ENCODE measurements at places on chromosomes 11 and 22.
A peak's percentile ranks its signal among the peaks of the same experiment; 100 is the strongest.

DNA sequence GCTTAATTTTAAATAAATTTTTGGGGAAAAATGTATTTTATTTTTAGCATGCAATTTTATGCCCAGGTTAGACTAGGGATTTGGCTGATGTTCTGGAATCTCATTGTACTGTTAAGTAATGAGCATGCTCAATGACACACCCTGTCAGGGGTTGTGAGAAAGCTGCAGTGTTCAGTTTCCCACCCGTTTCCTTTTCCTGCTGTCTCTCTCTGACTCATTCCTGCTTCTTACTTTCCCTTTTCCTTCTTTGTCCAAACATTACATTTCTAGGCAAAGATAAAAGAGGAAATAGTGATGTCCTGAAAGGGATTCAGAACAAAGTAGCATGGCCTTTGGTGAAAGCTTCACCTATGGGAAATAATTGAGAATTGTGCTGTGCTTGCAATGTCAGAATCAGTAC, 22.7 kb downstream of the OOSP3 start:
- no peak for DNase-seq

DNA sequence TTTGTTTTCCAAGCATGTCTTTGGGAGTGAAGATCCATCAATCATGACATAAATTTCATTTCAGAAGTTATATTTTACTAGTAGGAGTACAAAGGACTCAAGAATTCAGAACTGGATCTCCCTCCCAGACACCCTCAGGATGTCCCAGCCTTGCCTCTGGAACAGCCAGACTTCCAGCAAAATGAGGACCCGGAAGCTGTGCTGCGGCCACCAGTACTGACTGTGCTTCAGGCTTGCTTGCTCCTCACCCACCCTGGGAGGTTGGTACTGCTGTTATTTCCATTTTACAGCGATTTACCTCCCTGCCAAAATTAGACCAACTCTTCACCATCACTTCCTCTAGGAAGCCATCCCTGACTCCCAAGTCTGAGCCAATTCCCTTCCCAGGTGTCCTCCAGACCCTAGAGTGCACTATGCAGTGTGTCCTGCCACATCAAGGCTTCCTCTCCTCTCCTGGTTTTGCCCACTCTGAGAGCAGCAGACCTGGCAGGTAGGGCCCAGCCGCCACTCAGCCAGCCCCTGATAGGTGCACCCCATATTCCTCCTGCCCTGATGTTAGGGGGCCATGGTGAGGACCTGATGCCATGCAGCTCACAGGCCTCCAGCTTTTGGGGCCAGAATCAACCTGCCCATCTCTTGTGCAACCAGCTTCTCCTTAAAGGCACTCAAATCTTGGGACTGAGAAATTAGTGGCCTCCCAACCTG, 47.3 kb upstream of the WNT7B start:
- DNase-seq, result no peak

DNA sequence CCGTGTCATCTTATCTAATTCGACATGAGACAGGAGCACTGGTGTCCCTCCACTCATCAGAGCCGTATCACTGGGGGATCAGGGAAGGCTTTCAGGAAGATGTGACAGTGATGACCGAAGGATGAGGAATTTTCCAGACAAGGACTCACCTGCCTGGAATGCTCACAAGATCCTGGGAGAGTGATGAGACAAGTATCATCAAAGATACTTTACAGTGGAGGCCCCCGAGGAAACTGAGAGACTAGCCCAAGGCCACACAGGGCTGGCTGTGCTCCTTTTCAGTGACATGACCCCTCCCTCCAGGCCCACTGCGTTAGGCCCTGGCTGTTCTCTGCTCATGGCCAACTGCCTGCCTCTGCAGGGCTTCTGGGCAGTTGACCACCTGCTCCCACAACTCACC, 13.0 kb downstream of the CLPB start:
- no peak for DNase-seq

GRCh38 chr11:32437495-32438345, 2.4 kb upstream of the WT1 start:
- no peak for DNase-seq

DNA sequence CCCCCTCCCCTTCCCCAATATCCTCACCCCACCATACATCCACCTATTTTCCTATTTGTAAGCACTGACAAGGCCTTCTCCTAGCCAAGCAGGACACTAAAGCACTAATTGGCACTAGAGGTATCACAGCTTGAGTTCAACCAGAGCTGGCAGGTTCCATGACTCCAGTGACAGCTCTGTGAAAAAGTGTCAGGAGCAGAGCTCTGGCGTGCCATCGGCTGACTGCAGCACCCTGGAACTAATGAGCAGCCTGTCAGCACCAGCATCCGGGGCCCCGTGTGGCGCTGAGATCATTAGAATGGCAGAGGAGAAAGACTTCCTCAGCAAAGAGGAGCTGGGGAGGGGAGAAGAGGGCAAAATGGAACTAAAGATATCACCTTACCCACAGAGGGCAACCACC, 847.4 kb downstream of the NTM start:
- DNase-seq, result no peak

DNA sequence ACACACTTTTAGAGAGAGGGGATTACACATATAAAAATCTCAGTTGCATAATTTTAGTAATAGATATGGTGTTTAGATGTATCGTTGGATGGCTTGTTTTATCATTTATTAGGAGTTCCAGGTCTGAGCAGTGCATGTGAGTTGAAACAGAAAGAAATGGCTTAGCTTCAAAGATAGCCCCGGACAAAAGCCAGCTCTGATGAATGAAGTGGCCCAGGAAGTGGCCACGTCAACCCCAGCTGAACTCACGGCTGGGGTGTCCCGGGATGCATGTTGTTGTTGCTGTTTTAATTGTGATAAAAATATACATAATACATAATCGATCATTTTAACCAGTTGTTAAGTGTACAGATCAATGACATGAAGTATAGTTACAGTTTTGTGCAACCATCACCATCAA, 1513.6 kb downstream of the BRD1 start:
- no peak for DNase-seq

GRCh38 chr11:69686452-69686851, 11.3 kb upstream of the LTO1 start:
- DNase-seq, result no peak

GRCh38 chr11:70338594-70338993, 59.7 kb upstream of the CTTN start:
- DNase-seq, result peak; percentile 63

DNA sequence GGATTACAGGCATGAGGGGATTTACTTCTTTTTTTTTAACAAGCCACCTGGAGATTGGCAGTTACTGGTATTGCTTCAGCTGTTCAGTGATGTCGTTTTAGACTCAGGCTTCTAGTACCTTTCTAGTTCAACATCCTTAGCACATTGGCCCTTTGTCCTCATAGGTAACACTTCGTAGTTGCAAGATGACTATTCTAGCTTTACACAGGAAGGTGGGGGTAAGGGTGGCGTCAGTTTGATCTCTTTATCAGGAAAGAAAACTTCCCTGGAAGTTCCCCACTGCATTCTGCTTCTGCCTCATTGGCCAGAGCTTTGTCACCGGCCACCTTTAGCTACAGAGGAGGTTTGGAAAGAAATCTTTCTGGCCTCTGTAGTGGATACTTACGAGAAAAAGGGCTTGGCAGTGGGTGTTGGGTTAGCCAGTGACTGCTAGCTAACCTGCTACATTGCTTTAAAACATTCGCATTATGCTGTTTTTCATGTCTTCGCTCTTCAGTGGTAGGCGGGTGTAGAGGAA, 40.7 kb downstream of the SFI1 start:
- DNase-seq, result no peak

GRCh38 chr22:32478994-32479393, 4.4 kb downstream of the FBXO7 start:
- DNase-seq, result no peak

DNA sequence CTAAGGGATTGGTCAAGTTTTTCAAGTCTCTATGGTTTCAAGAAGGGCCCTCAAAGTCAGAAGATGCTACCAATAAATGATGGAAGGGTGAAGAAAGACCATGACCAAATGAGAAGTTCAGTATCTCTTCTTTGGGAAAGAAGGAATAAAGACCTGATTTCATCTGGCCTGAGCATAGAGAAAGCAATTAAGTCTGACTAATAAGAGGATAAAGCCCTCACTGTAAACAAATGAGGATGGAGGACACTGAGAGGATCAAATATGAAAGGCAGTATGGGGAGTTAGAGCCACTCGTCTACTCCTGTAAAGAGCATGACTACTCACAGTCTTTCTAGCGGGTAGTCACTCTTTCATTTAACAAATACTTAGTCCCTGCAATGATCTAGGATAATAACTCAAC, 44.6 kb downstream of the FAM168A start:
- no peak for DNase-seq

- DNase-seq, result no peak
Measured at GRCh38 chr11:15655552-15655951, 540.8 kb downstream of the INSC start.

DNA sequence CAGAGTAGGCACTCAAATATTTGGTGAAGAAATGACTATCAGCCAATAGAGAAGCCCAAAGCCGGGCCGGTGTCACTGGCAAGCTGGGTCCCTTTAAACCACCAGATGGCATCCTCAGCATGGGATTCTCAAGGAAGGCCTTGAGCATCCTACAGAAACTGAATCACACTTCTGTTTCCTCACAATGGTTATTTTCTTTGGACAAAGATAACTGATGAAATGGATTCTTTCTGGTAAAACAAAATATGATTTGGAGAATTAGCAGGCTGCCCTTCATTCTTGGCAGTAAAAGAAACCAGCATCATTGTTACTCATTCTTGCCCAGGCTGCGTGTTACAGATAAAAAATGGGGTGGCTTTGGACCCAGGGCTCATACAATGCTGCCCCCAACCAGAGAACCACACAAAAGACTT, 30.3 kb upstream of the ASPHD2 start:
- peak; percentile 22 for DNase-seq

DNA sequence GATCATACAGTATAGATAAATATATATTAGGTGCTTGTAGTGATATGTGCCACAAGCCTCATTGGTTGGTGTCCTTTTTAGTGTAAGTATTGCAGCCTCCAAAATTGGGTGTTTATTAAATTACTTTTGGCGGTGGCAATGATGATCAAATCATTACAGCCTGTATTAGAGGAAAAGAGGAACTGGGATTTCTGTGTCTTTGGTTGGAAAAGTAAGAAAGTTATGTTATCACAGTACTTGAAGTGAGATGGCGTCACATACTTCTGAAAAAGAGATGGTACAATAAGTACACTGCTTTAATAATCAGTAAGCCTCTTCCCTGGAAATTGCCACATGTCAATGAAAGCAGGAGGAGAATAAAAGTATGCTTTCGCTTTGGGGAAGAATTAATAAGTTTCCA, 523 bp upstream of the MPZL3 start:
- DNase-seq, result no peak

DNA sequence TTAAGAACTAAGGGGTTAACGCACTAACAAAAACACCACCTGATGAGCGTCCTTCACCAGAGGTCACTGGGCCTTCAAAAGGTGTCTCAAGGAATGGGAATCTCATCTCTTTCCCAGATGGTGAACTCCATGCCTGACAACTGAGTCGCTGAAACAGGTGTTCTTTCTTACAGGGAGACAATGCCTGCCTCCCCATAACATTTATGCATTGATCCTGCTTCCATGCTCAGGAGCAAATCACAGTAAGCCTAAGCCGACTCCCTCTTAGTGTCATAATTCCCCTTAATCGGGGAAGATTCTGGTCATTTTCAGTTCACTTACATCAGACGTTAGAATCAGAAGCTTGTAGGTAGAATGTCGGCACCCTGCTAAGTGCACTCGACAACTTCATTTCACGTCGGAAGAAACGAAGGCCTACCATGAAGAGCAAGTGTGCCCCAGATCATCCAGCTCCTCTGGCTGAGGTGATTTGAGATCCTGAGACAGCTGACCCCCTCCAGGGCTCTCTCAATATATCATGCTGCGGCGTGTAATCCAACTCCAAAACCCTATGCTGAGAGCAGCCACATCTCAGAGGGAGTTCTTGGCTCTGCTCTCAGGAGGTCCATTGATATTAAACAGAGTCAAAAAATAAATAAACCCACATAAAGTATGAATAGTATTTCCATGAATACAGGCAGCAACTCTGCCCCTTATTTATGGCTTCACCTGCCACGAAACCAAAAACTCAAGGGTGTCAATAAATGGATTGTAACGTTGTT, 163.1 kb downstream of the LARGE1 start:
- no peak for DNase-seq

GRCh38 chr11:15815246-15816195, 540.8 kb downstream of the SOX6 start:
- DNase-seq, result no peak

DNA sequence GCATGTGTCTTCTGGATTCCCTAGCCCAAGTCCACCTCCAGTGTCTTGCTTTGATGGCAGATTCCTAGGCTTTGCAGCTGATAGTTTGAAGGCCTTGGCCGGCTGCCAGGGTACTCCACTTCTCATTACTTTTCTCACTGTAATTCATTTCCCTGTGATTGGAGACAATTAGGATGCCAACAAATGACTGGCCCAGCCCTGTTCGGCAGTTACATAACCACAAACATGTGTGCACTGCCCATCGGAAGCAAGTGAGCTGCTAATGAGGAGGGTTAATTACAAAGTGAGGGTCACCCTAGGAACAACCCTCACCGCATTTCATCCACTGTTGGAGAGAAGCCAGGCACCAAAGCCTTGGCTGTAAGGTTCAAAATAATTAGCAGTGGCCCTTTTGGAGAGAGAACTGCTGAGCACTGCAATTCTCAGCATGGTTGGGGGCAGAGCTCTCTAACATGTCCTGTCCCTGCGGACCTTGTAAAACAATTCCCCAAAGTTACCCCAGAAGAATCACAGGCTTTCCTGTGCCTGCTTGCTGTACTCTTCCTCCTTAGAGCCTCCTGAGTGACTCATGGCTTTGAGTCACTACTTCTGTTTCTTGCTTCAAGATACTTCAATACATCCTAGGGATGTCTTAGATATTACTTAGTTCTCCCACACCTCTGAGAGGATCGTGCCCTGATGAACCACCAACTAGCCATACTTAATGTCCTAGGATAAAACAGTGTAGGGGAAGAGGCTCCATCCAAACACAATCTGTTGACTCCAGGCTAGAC, 109.7 kb upstream of the GALNT18 start:
- no peak for DNase-seq

DNA sequence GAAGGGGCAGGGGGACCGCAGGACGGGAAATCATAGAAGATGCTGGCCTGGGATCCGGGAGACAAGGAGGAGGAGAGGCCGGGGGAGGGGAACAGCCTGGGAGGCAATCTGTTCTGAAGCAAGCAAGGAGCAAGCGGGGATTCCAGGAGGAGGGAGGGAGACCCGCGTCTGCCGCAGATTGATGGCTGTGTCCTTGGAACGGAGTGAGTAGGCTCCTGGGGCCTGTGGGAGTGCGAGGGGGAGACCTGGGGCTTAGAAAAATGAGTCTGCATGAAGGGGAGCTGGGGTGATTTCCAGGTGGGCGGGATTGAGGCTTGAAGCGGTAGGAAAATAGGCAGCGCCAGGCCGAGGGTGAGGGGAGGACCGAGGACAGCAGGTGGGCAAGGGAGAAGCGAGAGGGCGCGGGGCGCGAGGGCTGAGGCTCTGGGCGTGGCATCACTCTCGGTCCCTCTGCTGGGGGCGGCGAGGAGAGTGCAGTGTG, 1.6 kb upstream of the LRRC55 start:
- DNase-seq, result no peak

DNA sequence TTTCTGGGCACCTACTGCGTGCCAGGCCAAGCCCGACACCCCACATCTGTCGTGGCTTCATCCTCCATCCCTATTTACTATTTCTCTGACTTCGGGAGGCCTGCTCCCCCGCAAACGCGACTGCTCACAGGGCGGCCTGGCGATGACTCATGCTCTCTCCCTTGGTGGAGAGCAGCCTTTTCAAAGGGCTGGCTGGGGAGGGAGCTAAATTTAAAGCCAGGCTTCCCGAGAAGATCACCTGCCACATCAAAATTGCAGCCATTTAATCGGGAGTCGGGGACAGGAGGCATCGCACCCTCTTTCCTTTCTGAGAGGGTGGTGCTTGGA, 24.9 kb upstream of the SHISAL1 start:
- no peak for DNase-seq

- no peak for DNase-seq
Measured at GRCh38 chr11:130508913-130509312, 60.5 kb downstream of the ADAMTS15 start.

Measured in erythroblast (primary cell).